ENCODE measurements at places on chromosomes 3 and 15.

- no peaks in the 10 kb centered on the region for H3K27me3 ChIP-seq
- H3K27ac ChIP-seq, result no peak overlapping the region
- H3K36me3 ChIP-seq, result no peaks in the 10 kb centered on the region
- no peak for DNase-seq
- no peaks in the 10 kb centered on the region for H3K4me1 ChIP-seq
- H3K4me3 ChIP-seq, result no peak overlapping the region
Measured at GRCh38 chr3:25503898-25504301, 75.8 kb downstream of the RARB start.

DNA sequence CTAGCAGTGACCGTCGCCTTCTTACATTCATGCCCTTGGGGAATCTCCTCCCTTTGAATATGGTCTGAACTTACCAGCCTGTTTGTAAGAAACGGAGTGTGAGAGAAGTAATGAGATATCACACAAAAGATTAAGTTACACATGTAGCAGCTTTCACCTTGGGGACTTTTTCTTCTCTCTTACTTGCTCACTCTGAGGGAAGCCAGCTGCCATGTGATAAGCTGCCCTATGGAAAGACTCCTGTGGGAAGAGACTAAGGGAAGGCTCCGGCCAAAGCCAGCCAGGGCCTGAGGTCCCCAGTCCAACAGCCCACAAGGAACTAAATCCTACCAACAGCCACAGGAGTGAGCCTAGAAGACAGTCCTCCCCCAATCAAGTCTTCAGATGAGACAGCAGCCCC is 190.4 kb upstream of the TSC22D2 start:
- no peak for DNase-seq
- H3K4me1 ChIP-seq, result peaks cover 8% of the 10 kb centered on the region
- peaks cover 9% of the 10 kb centered on the region for H3K27me3 ChIP-seq
- no peak overlapping the region for H3K4me3 ChIP-seq

GRCh38 chr15:66285533-66286280 is 7.7 kb upstream of the DIS3L start:
- H3K27me3 ChIP-seq, result no peaks in the 10 kb centered on the region
- H3K4me3 ChIP-seq, result no peak overlapping the region
- H3K4me1 ChIP-seq, result no peaks in the 10 kb centered on the region
- DNase-seq, result no peak
- no peaks in the 10 kb centered on the region for H3K36me3 ChIP-seq

GRCh38 chr3:129000742-129001100 is 383 bp upstream of the EFCC1 start:
- no peak overlapping the region for H3K4me3 ChIP-seq
- no peak for DNase-seq
- H3K4me1 ChIP-seq, result peaks cover 38% of the 10 kb centered on the region
- no peak overlapping the region for H3K27ac ChIP-seq
- H3K36me3 ChIP-seq, result no peaks in the 10 kb centered on the region
- peaks cover 57% of the 10 kb centered on the region for H3K27me3 ChIP-seq

GRCh38 chr3:170751083-170751898 is 118.7 kb downstream of the RPL22L1 start:
- no peak for DNase-seq
- H3K36me3 ChIP-seq, result no peaks in the 10 kb centered on the region
- no peaks in the 10 kb centered on the region for H3K4me1 ChIP-seq
- no peak overlapping the region for H3K27ac ChIP-seq

DNA sequence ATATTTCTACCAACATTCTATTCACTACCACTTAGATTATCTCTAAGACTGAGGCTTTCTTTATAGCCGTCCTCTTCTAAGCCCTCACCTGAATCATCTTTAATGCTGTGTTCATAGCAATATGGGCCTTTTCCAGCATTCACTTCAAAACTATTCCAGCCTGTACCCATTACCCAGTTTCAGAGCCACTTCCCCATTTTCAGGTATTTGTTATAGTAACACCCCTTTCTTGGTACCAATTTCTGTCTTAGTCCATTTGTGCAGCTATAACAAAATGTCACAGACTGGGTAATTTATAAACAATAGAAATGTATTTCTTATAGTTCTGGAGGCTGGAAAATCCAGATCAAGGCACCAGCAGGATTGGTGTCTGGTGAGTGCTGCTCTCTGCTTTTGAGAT is 45.7 kb downstream of the REC114 start:
- no peak overlapping the region for H3K27ac ChIP-seq
- H3K27me3 ChIP-seq, result peaks cover 26% of the 10 kb centered on the region
- H3K4me3 ChIP-seq, result no peak overlapping the region
- H3K36me3 ChIP-seq, result no peaks in the 10 kb centered on the region
- no peak for DNase-seq

DNA sequence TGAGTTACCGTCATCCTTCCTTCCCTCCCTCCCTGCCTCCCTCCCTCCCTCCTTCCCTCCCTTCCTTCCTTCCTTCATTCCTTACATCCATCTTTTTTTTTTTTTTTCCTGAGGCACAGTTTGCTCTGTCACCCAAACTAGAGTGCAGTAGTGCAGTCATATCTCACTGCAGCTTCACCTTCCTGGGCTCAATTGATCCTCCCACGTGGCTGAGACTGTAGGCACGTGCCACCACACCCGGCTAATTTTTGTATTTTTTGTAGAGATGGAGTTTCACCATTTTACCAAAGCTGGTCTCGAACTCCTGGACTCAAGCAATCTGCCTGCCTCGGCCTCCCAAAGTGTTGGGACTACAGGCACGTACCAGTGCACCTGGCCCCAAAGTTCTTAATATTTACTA is 25.8 kb downstream of the USP3 start:
- H3K4me3 ChIP-seq, result no peak overlapping the region
- no peak for DNase-seq
- no peaks in the 10 kb centered on the region for H3K27me3 ChIP-seq
- peaks cover 72% of the 10 kb centered on the region for H3K4me1 ChIP-seq
- no peak overlapping the region for H3K27ac ChIP-seq
- H3K36me3 ChIP-seq, result peaks cover 22% of the 10 kb centered on the region

- no peaks in the 10 kb centered on the region for H3K27me3 ChIP-seq
- no peaks in the 10 kb centered on the region for H3K4me1 ChIP-seq
- H3K27ac ChIP-seq, result no peak overlapping the region
Measured at GRCh38 chr3:25481386-25481785, 53.3 kb downstream of the RARB start.

GRCh38 chr15:49418811-49419210 is 4.2 kb upstream of the FGF7 start:
- no peak overlapping the region for H3K27ac ChIP-seq
- DNase-seq, result no peak
- H3K4me1 ChIP-seq, result no peaks in the 10 kb centered on the region
- H3K27me3 ChIP-seq, result no peaks in the 10 kb centered on the region
- no peaks in the 10 kb centered on the region for H3K36me3 ChIP-seq
